ENCODE measurements at places on chromosomes 1 and 21. TPM values are rescaled to one million over a fixed set of nuclear protein-coding genes. Genes with fewer than 3 reads are reported as not detected.

- no peak overlapping the region for H3K4me3 ChIP-seq
- H3K27me3 ChIP-seq: no peaks in the 10 kb centered on the region
- H3K4me1 ChIP-seq: no peaks in the 10 kb centered on the region
- H3K27ac ChIP-seq: no peak overlapping the region
- DNase-seq: no peak
These were observed 19.3 kb downstream of the C1orf167 start for GRCh38 chr1:11781297-11781696.

- no peak for DNase-seq
- no peaks in the 10 kb centered on the region for H3K4me1 ChIP-seq
- H3K27ac ChIP-seq: no peak overlapping the region
- no peak overlapping the region for H3K4me3 ChIP-seq
- H3K27me3 ChIP-seq: no peaks in the 10 kb centered on the region
- no peaks in the 10 kb centered on the region for H3K36me3 ChIP-seq
These were observed 60.5 kb downstream of the SPATA46 start for GRCh38 chr1:162316187-162316586.

Gene DHDDS
- total RNA-seq: 24.2 TPM

Gene EPHA8
- total RNA-seq: not detected

DNA sequence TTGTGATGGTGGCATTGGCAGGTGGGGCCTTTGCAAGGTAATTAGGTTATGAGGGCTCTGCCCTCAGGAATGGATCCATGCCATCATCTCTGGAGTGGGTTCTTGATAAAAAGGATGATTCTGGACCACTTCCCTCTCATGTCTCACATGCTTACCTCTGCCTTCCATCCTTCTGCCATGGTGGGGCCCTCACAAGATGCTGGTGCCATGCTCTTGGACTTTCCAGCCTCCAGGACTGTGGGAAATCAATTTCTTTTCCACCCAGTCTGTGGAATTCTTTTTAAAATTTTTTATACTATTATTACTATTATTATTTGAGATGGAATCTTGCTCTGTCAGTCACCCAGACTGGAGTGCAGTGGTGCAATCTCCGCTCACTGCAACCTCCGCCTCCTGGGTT lies 57.3 kb downstream of the ACBD3 start:
- no peaks in the 10 kb centered on the region for H3K4me1 ChIP-seq
- no peak overlapping the region for H3K27ac ChIP-seq
- H3K27me3 ChIP-seq: no peaks in the 10 kb centered on the region
- DNase-seq: no peak

Gene NBPF6
- not detected for total RNA-seq

GRCh38 chr1:107804134-107804533 lies 160.8 kb downstream of the VAV3 start:
- no peak for DNase-seq
- no peak overlapping the region for H3K27ac ChIP-seq
- H3K4me1 ChIP-seq: no peaks in the 10 kb centered on the region
- no peak overlapping the region for H3K4me3 ChIP-seq
- H3K36me3 ChIP-seq: no peaks in the 10 kb centered on the region

- no peaks in the 10 kb centered on the region for H3K4me1 ChIP-seq
- H3K27ac ChIP-seq: no peak overlapping the region
- H3K27me3 ChIP-seq: no peaks in the 10 kb centered on the region
- DNase-seq: peak; percentile 55
- no peaks in the 10 kb centered on the region for H3K36me3 ChIP-seq
These were observed 16.9 kb downstream of the MTARC1 start for GRCh38 chr1:220803401-220804201.

Gene FUCA1
- total RNA-seq: 21.0 TPM

GRCh38 chr1:11058595-11059154 lies 1.1 kb downstream of the SRM start:
- H3K36me3 ChIP-seq: peaks cover 18% of the 10 kb centered on the region
- no peak for DNase-seq
- peak overlapping the region; percentile 97 for H3K4me3 ChIP-seq

GRCh38 chr1:89894210-89895201 lies 73.7 kb downstream of the LRRC8D start:
- no peak overlapping the region for H3K4me3 ChIP-seq
- no peak overlapping the region for H3K27ac ChIP-seq
- no peak for DNase-seq
- no peaks in the 10 kb centered on the region for H3K36me3 ChIP-seq

- peak overlapping the region; percentile 58 for H3K4me3 ChIP-seq
- H3K36me3 ChIP-seq: no peaks in the 10 kb centered on the region
- peaks cover 67% of the 10 kb centered on the region for H3K4me1 ChIP-seq
- peak overlapping the region; percentile 81 for H3K27ac ChIP-seq
These were observed 89.4 kb upstream of the IPO9 start for GRCh38 chr1:201739492-201740085.

- H3K27me3 ChIP-seq: no peaks in the 10 kb centered on the region
- H3K27ac ChIP-seq: no peak overlapping the region
- no peak overlapping the region for H3K4me3 ChIP-seq
- no peaks in the 10 kb centered on the region for H3K36me3 ChIP-seq
These were observed 57.2 kb downstream of the TNN start for GRCh38 chr1:175124861-175125260.

- H3K4me1 ChIP-seq: peaks cover 8% of the 10 kb centered on the region
- H3K27me3 ChIP-seq: no peaks in the 10 kb centered on the region
- no peak overlapping the region for H3K4me3 ChIP-seq
- H3K27ac ChIP-seq: no peak overlapping the region
These were observed 13.0 kb upstream of the UQCRHL start for GRCh38 chr1:15820478-15820877.

Gene DEDD
- 21.8 TPM for total RNA-seq

Gene PM20D1
- total RNA-seq: 1.2 TPM

DNA sequence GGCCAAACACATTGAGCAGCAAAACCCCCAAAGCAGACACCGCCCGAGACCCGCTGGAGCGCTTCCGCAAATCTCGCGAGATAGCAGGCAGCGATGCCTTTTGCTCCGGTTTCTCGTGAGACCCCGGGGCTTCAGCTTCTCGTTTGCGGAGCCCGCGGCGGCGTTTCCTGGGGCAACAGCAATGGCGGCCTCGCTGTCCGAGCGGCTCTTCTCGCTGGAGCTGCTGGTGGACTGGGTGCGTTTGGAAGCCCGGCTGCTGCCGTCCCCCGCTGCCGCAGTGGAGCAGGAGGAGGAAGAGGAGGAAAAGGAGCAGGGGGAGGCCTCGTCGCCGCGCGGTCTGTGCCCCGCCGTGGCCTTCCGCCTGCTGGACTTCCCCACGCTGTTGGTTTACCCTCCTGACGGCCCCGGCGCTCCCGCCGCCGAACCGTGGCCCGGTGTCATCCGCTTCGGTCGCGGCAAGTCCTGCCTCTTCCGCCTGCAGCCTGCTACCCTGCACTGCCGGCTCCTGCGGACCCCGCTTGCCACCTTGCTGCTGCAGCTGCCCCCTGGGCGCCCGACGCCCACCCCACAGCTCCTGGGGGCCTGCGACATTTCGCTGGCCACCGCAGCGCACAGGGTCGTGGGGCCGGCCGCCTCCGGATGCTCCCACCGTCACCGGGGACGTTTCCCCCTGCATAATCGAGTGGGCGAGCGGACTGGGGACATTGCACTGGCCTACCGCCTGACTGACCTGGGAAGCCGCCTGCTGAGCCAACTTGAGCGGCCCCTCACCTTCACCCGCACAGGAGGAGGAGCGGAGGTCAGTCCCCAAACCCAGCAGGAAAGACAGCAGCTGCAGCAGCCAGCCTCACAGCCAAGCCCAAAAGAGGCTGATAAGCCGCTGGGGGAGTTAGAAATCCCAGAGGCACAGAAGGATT lies at the start of gene MAP10:
TSS of gene MAP10 (plus strand) at position 148 of the 917 bp plus-strand sequence. CDS start at position 182, 34 bp downstream.
- H3K4me1 ChIP-seq: peaks cover 32% of the 10 kb centered on the region
- DNase-seq: peak; percentile 65
- H3K27me3 ChIP-seq: no peaks in the 10 kb centered on the region
- H3K4me3 ChIP-seq: peak within 1 kb of the TSS; percentile 78

GRCh38 chr1:156929596-156930238 lies 9.3 kb downstream of the LRRC71 start:
- H3K27me3 ChIP-seq: peaks cover 13% of the 10 kb centered on the region
- H3K4me1 ChIP-seq: peaks cover 19% of the 10 kb centered on the region
- no peaks in the 10 kb centered on the region for H3K36me3 ChIP-seq
- no peak overlapping the region for H3K4me3 ChIP-seq
- no peak overlapping the region for H3K27ac ChIP-seq
- no peak for DNase-seq

DNA sequence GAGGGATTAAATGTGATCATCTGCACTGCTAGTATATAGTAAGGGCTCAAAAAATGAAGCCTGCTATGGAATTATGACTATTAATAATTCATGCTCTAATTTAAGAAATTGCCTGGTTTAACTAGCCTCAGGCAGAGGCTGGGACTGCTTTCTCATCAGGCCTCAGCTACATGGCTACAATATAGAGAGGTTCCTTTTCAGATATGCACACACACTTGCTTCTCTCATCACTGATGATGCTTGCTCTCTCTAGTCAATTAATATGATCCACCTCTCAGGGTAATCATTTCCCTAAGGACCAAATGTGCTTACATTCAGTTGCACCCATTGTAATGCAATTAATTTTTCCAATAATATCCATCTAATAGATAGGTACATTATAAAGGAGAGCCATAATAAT lies 324.9 kb upstream of the ST6GALNAC5 start:
- no peak for DNase-seq
- H3K4me3 ChIP-seq: no peak overlapping the region
- no peaks in the 10 kb centered on the region for H3K36me3 ChIP-seq
- H3K4me1 ChIP-seq: no peaks in the 10 kb centered on the region

GRCh38 chr1:8133657-8134430 lies 107.7 kb upstream of the ERRFI1 start:
- H3K27ac ChIP-seq: peak overlapping the region; percentile 49
- H3K4me1 ChIP-seq: peaks cover 33% of the 10 kb centered on the region
- no peaks in the 10 kb centered on the region for H3K36me3 ChIP-seq
- no peak overlapping the region for H3K4me3 ChIP-seq
- H3K27me3 ChIP-seq: no peaks in the 10 kb centered on the region

DNA sequence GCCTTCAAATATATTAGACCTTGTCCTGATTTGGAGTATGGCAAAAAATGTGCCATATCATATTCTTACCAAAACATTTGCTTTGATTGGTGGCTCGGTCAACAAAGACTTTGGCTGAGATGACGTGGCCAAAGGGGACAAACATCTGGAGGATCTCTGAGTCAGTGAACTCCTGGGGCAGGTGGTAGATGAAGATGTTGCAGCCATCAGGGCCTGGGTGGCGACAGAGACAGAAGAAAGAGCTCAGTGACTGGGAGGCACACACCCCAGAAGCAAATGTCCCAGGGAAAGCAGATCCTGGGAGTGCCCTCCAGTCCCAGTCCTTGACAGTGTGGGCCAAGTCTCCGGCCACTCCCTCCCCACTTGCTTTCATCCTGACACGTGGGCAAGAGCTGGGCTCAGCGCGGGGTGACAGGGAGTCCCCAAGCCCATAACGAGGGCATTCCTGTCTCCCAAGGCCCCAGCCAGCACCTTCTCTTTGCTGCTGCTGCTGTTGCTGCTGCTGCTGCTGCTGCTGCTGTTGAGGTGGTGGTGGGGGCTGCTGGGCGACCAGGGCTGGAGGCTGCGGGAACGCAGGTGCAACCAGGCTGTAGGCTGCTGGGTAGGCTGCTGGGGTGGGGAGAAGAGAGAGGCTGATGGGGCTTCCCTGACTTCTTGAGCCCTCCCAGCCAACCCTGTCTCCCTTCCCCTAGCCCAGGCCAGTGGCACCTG lies 10.7 kb downstream of the CELF3 start:
- H3K27ac ChIP-seq: no peak overlapping the region
- peaks cover 12% of the 10 kb centered on the region for H3K36me3 ChIP-seq
- no peaks in the 10 kb centered on the region for H3K27me3 ChIP-seq
- no peak for DNase-seq

Gene IVL
- total RNA-seq: not detected

Gene OR6K3
- total RNA-seq: not detected

- H3K36me3 ChIP-seq: no peaks in the 10 kb centered on the region
- no peak overlapping the region for H3K27ac ChIP-seq
- no peaks in the 10 kb centered on the region for H3K4me1 ChIP-seq
- H3K27me3 ChIP-seq: no peaks in the 10 kb centered on the region
These were observed 5.8 kb upstream of the EPHA8 start for GRCh38 chr1:22557341-22557950.

- no peak overlapping the region for H3K4me3 ChIP-seq
- DNase-seq: no peak
- no peaks in the 10 kb centered on the region for H3K27me3 ChIP-seq
These were observed 203.9 kb downstream of the HIVEP3 start for GRCh38 chr1:41714638-41715389.

GRCh38 chr1:155485945-155486344 lies 76.7 kb downstream of the ASH1L start:
- no peaks in the 10 kb centered on the region for H3K4me1 ChIP-seq
- peaks cover 12% of the 10 kb centered on the region for H3K36me3 ChIP-seq
- H3K4me3 ChIP-seq: no peak overlapping the region
- no peak for DNase-seq

DNA sequence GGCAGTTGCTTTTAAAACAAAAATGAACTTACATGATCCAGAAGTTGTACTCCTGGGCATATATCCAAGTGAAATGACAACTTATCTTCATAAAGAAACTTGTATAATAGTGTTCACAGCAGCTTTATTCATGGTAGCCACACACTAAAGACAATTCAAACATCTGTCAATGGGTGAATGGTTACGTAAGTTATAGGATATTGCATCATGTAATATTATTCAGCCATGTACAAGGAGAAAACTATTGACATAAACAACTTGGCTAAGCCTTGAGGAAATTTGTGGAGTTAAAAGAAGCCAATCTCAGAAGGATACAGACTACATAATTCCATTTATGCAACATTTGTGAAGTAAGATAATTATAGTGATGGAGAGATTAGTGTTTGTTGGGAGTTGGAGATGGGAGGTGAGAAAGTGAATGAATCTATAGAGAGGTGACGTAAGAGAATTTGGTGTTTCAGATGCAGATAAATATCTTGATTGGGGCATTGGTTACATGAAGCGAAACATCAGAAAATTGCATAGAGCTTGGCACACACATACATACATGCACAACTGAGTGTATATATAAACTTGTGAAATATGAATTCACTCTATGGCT lies 49.9 kb upstream of the GRIK1 start:
- H3K36me3 ChIP-seq: no peaks in the 10 kb centered on the region
- no peaks in the 10 kb centered on the region for H3K4me1 ChIP-seq
- H3K4me3 ChIP-seq: no peak overlapping the region
- no peak overlapping the region for H3K27ac ChIP-seq

DNA sequence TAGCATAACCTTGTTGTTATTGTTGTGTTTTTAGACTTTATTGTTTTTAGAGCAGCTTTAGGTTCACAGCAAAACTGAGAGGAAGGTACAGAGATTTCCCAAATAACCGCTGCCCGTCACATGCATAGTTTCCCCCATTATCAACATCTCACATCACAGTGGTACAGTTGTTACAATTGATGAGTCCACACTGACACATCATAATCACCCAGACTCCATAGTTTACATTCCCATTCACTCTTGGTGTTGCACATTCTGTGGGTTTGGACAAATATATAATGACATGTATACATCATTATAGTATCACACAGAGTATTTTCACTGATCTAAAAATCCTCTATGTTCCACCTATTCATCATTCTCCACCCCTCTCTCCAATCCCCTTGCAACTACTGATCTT lies 25.9 kb upstream of the TOR3A start:
- H3K4me3 ChIP-seq: no peak overlapping the region
- no peak for DNase-seq

Measured in right atrium auricular region (tissue), 2 donors.